ENCODE measurements at places on chromosomes 2 and 18. TPM values are rescaled to one million over a fixed set of nuclear protein-coding genes. Genes with fewer than 3 reads are reported as not detected.

RSAD2 gene
- polyA plus RNA-seq = 3.0 TPM

MATN3 gene
- 3.3 TPM for polyA plus RNA-seq

MYOM1 gene
- polyA plus RNA-seq = 5.9 TPM

CNDP1 gene
- 0.91 TPM for polyA plus RNA-seq

OSR1 gene
- 4.5 TPM for polyA plus RNA-seq

PIAS2 gene
- 24.6 TPM for polyA plus RNA-seq

LRRC30 gene
- 0.76 TPM for polyA plus RNA-seq

DNA sequence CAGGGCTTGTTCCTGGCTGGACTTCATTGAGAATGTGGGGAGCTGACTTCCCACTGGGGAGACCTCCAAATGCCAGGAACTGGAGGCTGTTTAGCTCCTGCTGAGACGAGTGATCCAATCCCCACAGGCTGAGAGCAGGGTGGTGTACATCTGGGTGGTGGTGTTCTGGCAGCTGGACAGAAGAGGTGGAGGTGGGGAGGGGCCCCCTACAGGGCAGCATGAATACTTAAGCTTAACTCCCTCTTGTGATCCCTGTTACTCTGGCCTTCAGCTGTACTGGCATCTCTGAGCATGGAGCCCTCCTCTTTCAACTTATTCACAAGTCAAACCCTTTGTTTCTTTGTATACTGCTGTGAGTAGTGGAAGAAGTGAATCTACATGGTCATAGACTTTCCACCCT, 167.8 kb upstream of the LYPD1 start:
- DNase-seq = no peak

- DNase-seq = no peak
These were observed 1544.4 kb downstream of the LRP1B start for GRCh38 chr2:140586379-140586778.

GRCh38 chr2:75736276-75736675, 25.6 kb upstream of the GCFC2 start:
- DNase-seq = no peak

GRCh38 chr2:15107137-15107536, 454.0 kb downstream of the NBAS start:
- no peak for DNase-seq

DNA sequence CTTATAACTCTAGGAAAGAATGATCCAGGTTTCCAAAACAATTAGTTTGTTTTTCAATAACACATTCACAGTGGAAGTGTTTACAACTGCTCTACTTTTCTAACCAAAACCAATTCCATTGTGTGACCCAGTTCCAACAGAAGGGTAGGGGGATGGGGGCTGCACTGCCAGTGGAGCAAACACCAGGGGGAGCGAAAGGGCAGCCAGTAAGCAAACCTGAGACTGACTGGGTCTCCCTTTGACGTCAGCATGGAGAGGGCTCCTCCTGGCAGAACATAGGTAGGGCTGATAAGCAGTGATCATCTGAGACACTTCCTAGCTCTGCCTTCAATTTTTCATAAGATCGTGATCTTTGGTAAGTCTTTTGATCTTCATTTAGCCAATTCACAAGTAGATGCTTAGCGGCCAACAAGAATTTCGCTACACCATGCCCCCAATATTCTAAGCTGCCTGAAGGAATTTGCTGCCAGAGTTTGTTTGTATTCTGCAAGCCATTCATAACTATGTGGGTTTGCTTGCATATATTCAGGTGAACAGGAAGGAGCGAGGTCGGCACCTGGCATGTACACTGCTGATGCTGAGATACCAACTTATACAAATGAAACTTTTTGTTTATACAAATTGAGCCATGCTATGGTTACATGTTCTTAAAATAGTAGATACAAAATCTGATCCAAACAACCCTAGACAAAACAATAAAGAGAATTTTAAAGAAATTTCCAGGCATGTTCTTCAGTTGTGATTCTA, 45.9 kb downstream of the ST6GAL2 start:
- DNase-seq = no peak

DNA sequence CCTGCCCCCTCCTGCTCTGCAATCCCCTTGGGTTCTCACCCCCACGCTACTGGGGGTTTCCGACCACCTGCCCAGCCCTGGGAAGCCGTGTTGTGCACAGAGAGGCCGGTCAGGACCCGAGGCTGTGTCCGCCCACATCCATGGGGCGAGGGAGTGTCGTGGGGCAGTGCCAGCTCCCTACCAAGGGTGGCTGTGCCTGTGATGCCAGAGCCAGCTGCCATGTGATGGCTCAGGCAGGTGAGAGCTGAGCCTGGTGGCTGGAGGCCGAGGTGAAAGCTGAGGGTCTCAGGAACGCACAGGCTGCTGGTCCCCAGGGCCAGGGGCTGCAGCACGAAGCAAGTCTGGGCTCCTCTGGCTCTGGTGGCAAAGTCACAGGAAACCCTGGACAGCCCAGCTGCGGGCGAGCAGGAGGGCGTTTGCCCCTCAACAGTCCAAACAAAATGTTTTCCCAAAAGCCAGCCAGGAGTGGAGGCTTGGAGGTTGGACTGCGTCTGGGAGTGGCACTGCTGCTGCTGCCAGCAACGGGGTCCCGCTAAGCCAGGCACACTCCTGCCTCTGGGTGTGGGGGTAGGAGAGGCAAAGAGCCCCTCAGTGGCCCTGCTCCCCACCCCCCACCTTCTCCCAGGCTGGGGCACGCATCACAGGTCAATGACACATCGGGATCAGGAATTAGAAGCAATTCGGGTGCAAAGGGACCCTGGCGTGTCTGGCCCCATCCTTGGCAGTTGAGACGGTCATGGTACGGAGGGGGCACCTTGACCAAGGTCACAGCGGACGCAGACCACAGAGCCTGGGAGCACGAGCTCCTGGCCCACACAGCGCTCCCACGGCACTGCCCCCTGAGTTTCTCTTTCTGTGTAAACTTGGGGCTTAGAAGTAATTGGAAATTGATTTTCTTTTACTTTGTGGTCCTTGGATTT, 72.4 kb upstream of the GPC1 start:
- no peak for DNase-seq

DNA sequence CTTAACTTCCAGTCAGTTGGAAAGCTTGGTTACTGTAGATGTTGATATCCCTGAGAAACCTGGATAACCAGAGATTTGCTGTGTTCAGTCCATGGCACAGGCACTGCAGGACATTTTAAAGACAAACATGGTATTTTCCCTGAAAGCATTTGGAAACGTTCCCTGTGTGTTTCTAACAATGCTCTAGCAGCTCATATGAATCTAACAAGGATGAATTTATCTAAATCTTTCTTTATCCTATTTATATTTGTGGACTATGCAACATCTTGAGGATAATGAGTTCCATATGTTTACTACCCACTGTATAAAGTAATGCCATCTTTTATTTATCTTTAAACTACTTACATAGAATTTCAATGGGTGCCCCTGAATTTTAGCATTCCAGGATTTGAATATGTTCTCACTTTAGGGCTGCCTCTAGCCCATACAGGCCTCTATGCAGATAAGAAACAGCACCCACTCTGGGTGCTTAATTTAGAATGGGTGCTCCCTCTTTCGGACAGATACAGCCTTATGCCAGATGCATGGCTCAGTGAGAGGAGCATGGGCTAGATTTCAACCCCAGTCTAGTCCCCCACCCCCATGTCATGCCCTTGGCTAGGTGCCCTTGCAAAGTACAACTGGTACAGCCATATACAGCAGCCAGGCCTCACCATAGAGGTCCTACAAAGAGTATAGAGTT, 50.6 kb upstream of the NEMP2 start:
- no peak for DNase-seq

- no peak for DNase-seq
These were observed 367.7 kb upstream of the NETO1 start for GRCh38 chr18:73235491-73235890.

- no peak for DNase-seq
These were observed 76.2 kb downstream of the MAP3K20 start for GRCh38 chr2:173151671-173152401.

- DNase-seq = no peak
These were observed 103.4 kb downstream of the ALPK2 start for GRCh38 chr18:58525517-58525916.

DNA sequence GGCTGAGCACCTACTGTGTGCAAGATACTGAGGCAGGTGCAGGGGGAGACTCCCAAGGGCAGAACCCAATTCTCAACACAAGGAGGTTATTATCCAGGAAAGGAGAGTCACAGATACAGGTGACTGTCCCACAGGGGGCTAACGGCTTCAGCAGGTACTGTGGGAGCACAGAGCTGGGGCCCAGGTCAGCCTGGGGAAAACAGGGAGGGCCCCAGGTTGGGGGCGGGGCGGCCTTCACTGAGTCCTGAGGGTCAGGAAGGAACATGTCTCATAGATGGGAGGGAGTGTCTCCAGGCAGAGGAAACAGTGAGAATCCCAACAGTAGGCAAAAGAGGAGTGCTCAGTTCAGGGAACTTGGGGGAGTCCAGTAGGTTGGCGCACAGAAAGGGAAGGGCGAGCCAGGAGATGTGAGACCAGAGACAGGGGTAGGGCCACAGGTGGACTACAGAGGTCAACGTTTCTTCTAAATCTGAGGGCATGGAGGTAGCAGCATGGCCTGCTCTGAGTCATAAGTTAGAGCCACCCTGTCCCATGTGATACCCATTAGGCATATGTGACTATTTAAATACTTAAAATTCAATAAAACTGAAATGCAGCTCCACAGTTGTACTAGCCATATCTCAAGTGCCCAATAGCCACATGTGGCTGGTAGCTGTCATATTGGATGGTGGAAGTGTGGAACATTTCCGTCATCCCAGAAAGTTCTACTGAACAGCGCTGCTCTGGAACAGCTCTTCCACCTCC, 157.2 kb downstream of the TTC32 start:
- no peak for DNase-seq

DNA sequence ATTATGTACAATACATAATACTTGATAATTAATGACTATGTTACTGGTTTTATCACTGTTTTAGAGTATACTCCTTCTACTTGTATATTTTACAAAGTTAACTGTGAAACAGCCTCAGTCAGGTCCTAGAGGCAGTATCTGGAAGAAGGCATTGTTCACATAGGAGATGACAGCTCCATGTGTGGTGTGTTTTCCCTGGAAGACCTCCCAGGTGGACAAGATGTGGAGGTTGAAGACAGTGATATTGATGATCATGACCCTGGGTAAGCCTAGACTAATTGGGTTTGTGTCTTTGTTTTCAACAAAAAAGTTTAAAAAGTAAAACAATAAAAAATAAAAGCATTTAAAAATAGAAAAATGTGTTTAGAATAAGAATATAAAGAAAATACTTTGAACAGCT, 96.4 kb downstream of the TRIB2 start:
- DNase-seq = no peak

GRCh38 chr2:159010340-159010739, 41.9 kb downstream of the TANC1 start:
- DNase-seq = no peak

- DNase-seq = no peak
These were observed 6.3 kb downstream of the NRP2 start for GRCh38 chr2:205688417-205689200.

DNA sequence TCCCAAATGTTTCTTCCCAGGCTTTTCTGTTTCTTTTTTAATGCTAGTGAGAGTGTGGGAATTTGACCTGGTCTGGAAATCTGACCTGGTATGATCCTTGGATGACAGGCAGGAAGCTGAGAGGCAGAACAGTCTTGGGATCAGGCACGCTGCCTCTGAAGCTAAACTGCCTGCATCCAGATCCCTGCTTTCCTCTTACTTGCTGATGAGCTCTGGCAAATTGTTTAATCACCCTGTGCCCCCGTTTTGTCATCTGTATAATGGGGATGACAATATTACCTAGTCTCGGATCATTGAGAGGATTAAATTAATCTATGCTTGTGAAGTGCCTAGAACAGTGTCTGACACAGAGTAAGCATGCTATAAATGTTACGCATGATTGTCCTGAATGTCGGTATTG, 3.3 kb downstream of the KLHL23 start:
- no peak for DNase-seq

DNA sequence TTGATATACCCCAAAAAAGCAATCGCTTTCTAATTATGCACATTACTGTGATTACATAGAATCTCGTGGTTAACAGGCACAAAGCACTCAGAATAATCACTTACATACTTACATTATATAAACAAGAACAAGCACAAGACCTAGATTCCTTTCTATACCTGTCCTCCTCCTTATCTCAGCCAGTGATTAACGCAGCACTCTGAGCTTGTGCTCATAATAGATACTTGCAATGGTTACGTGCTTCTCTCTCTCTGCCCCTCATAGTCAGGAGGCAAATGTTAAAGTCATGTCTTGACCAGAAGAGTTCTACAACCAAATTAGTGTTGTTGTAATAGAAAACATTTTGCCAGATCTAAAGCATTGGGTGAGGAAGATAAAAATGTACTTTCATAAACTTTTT, 342.2 kb upstream of the PKDCC start:
- DNase-seq = no peak

- DNase-seq = no peak
These were observed 39.9 kb downstream of the TMEM178A start for GRCh38 chr2:39705638-39706037.

GRCh38 chr2:221451862-221452788, 120.0 kb downstream of the EPHA4 start:
- DNase-seq = no peak

- DNase-seq = no peak
These were observed 3.3 kb downstream of the TAF1B start for GRCh38 chr2:9846554-9846953.

DNA sequence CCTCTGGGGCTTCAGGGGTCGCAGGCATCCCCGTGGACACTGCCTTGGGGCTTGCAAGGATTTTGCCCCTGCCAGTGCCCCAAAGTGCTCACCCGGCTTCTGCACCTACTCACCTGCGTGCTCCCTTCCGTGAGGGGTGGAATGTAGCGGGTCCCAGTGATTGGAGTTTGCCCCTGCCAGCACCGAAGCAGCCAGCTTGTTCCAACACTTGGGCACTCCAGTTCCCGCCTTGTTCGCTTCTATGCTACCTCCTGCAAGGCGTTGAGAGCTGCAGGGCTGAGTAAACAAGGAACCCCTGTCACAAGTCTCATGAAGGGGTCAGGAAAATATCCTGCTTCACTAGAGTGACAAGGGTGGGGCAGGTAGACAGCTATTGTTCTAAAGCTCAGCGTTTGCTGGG, 631.5 kb downstream of the EPHA4 start:
- DNase-seq = no peak

DNA sequence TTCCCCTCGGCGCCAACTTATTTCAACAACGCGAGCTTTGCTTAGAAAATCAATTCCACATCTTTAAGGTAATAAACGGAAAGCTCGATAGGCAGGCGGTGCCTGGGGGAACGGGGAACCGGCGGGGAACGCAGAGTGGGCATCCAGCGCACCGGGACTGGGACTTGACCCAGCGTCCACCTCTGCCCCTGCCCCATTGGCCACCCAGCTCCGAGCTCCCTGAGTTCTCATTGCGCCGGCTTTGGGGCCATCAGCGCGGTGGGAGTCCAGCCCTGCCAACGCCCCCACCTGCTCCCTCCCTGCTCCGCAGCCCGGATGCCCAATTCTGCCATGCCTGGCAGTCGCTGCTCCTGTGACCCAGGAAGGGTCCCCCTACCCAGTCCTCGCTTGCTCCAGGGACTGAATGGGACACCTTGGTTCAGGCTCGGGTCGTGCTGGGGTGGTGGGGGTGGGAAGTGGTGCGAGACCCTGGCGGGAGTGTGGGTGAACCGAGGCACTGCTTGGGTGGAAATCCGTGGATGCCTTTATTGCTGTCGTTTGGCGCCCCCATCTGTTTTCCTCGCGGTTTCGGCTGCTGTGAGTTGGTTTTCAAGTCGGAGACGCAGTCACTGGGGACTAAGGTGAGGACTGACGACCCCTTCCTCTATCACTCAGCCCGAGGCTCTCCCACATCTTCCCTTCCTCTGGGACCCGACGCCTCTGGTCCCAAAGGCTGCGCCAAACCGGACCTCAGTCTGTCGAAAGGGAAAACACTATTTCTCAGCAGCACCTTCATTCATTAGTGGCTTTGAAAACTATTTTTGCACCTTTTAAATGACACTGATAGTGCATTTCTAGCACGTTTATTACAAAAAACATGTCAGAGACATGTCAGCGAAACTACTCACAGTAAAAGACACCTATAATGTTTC, 2.4 kb upstream of the EVX2 start:
- no peak for DNase-seq

Data from left renal cortex interstitium (tissue), 4 donors.